MV-4-11 (cell line): ENCODE measurements at places on chromosomes 5 and 9.

DNA sequence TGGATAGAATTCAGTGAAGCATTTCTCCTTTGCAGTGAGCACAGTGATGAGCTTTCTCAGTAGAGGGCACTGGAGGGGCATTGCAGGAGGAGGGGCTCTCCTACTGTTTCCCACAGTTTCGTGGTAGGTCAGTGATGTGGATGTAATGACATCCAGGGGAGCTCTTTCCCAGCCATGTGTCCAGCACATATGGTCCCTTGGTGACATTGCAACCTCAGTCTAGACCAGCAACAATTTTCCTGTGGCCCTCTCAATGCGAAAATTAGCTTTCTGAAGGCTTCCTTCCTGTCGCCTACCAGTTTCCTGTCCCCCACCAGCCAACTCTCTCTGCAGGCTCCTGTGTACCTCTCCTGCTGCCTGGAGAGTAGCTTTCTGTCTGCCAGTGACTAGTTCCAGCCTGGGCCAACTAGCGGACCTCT is 6.9 kb upstream of the PDCL start:
- DNase-seq = no peak

DNA sequence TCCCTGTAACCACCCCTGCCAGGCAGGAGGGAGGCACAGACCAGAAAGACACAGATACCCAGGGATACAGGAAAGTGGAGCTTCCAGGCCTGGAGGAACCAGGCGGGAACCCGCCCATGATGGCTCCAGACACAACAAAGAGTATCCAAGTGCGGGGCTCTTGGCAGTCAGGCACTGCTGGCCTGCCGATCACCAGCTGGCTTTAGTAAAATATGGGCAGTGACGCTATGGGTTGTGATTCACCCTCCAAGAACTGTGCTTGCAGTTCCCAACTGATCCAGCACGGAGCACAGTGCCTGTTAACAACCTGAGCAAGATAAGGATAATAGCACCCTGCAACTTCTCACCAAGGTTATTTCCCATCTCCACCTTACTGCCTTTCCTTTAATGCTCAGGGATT is 463.3 kb downstream of the IRX1 start:
- no peak for DNase-seq

GRCh38 chr5:139726248-139726647 is 69.4 kb upstream of the PSD2 start:
- DNase-seq = no peak

GRCh38 chr5:77718934-77719610 is 57.1 kb downstream of the TBCA start:
- peak; percentile 23 for DNase-seq

GRCh38 chr5:151799407-151799806 is 27.7 kb downstream of the G3BP1 start:
- DNase-seq = peak; percentile 78

- peak; percentile 79 for DNase-seq
These were observed 79.3 kb downstream of the PTPN3 start for GRCh38 chr9:109418827-109419226.

- no peak for DNase-seq
These were observed 94.6 kb downstream of the SYK start for GRCh38 chr9:90896231-90896630.

DNA sequence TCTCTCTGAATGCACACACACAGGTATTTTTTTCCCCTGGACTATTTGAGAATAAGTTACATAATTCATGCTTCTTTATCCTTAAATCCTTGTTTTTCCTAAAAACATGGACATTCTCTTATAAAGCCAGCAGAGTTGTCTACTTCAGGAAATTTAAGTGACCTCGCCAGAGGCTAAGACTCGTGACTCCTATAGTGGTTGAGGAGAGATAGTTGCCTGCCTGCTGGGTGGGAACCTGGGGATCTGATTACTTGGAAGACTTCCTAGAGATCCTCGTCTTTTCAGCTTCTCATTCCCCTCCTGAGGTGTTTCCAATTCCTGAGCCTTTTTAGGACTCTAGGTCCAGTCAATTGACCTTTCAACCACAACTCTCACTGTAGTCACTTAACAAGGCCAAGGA is 5.5 kb downstream of the SLC30A5 start:
- no peak for DNase-seq

GRCh38 chr9:132207839-132208615 is 46.2 kb downstream of the NTNG2 start:
- no peak for DNase-seq

DNA sequence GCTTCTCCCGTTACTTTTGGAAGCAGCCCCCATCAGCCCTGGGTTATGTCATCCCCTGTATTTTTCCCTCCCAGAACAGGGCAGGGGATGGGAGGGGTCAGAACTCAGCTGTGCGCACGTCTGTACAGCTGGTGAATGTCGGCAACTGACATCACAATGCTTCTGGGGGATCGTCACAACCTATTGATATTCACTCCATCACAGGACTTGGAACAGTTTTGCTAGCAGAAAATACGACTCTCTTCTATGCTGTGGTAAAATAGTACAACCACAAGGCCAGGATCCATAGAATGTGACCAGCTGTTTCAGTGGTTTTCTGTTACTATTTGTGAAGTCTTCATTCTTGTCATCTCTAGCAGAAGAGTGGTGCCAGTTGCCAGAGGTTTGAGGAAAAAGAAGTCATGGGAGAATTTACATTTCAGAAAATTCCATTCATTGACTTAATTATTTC is 77.1 kb upstream of the KLF4 start:
- DNase-seq = peak; percentile 39

- DNase-seq = no peak
These were observed 151.9 kb downstream of the NDUFS4 start for GRCh38 chr5:53712327-53712726.

DNA sequence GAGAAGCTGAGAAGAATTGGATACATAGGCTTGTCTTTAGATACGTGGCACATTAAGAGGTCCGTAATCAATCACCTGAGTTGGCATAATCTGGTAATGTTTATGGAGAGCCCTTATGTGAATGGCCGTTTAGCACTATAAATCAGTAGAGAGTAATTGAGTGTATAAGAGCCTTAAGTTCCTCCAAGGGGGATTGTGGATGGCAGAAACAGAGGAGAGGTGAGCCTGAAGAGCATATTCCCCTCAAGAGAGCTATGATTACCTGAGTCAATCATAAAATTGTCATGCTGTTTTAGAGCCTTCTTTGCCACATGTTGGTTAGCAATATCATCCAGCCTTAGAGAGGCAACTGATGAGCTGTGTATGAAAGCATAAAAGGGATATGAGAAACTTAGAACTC is 58.8 kb downstream of the FOCAD start:
- DNase-seq = no peak

GRCh38 chr5:173394701-173395100 is 66.5 kb upstream of the STC2 start:
- no peak for DNase-seq

- no peak for DNase-seq
These were observed 6.2 kb downstream of the NLN start for GRCh38 chr5:65728218-65728617.

- DNase-seq = no peak
These were observed 46.7 kb downstream of the TRIP13 start for GRCh38 chr5:939368-939767.

GRCh38 chr5:180069589-180070247 is 1.8 kb downstream of the RNF130 start:
- peak; percentile 99 for DNase-seq

- DNase-seq = peak; percentile 66
These were observed 14.4 kb downstream of the CPLX2 start for GRCh38 chr5:175885813-175886212.

GRCh38 chr5:97134634-97135033 is 7.8 kb downstream of the LIX1 start:
- DNase-seq = no peak

GRCh38 chr5:59813761-59814536 is 79.6 kb downstream of the PDE4D start:
- DNase-seq = peak; percentile 77

DNA sequence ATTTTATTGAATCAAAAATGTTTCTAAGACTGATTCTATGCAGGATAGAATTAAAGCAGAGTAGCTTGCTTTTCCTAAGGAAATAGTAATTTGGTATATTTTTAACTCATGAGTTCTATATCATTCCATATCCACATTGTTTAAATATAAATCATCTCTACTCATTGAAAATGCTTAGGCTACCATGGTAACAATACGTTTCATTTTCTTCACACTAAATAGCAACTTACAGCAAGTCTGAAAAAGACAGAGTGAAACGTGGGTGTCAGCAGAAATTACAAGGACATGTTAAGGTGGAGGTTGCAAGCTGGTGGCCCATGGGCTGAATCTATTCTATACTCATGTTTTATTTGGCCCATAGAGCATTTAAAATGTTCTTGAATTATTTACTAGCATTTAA is 487.9 kb downstream of the ARHGEF28 start:
- DNase-seq = no peak

DNA sequence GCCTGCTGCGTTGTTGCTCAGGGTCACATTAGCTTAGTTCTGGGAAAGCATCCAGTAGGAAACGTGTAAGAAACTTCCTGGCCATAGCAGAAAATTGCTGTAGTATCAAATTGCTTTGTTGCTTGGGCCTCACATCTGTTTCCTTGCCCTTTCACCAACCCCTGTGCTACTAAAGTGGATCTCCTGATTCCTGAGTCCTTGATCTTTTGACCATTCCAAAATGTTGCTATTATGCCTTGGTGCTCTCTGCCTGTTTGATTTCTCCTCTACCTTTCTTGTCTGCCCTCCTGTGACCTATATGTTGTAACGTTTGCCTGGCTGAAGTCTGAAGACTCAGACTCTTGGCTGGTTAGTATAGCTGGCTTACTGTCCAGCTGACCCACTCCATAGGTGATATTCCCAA is 350.5 kb downstream of the ADGRV1 start:
- no peak for DNase-seq

- DNase-seq = no peak
These were observed 7.5 kb upstream of the ZNF367 start for GRCh38 chr9:96425500-96426169.
